NCI-H1694 (cell line): ENCODE measurements at places on chromosomes 7 and 10.

- no peak for DNase-seq
Measured at GRCh38 chr10:86708068-86708782, 39.9 kb downstream of the LDB3 start.

- no peak for DNase-seq
Measured at GRCh38 chr10:1280466-1281404, 224.6 kb downstream of the WDR37 start.

GRCh38 chr10:95121904-95122303 lies 52.6 kb upstream of the CYP2C8 start:
- no peak for DNase-seq

GRCh38 chr7:16644636-16645592 lies 640 bp downstream of the ANKMY2 start:
- DNase-seq: no peak

DNA sequence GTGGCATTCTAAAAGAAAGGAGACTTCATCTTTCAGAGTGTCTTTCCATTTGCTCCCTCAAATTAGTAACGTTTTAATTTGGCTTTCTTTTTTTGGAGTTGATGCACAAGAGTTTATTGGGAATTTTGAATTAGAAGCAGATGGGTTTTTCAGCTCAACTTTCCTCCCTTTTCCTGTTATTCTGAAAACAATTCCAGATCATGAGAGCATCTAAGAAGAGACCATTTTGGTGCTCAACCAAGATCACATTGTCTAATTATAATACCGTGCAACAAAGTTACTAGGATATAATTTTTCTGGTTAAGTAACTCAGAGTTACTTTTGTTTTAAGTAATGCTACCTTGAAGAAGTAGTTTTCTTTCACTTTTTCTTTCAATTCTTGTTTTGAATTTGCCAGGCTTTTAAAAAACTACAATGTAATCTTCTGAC lies 396.6 kb upstream of the KLF6 start:
- DNase-seq: no peak

DNA sequence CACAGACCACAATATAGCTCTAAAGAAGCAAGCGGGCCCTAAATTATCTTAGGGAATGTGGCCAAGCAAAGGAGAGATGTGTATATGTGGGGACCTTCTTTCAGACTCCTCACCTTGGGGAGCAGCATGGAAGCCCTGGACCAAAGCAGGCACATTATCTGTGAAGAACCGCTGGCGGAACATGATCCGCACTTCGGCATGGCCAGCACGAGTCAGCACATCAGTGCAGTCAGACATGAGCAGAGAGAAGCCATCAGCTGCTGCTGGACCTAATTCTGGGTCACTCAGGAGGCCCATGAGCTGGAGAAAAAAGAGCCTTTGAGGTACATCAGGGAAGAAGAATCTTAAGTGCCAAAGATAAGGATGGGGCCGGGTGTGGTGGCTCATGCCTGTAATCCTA lies 14.0 kb downstream of the ZDHHC16 start:
- no peak for DNase-seq

- DNase-seq: no peak
Measured at GRCh38 chr7:91694351-91694841, 186.1 kb downstream of the MTERF1 start.

GRCh38 chr7:41699516-41699915 lies 3.4 kb downstream of the INHBA start:
- no peak for DNase-seq

- no peak for DNase-seq
Measured at GRCh38 chr10:69455006-69455763, 3.9 kb downstream of the TSPAN15 start.

- DNase-seq: no peak
Measured at GRCh38 chr7:14875941-14876587, 26.5 kb downstream of the DGKB start.
